ENCODE measurements at places on chromosomes 4 and X.
A peak's percentile ranks its signal among the peaks of the same experiment; 100 is the strongest.

DNA sequence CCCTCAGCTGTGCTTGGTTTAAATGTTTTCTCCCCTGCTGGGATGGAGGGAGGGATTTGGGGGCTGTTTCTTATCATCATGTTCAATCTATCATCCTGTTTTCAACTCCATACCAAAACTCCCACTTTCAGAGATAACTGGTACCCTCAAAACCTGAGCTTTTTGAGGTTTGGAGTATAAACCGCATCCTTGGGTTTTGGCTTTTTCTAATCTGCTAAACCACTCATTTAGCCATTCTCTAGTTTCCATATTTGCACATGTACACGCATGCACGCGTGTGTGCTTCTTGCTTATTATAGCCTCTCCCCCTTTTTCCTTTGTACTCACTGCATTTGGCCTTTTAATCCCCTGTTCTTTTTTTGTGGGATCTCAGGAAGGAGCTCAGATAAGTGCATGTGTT, 116.7 kb upstream of the TEX13D start:
- DNase-seq: no peak

DNA sequence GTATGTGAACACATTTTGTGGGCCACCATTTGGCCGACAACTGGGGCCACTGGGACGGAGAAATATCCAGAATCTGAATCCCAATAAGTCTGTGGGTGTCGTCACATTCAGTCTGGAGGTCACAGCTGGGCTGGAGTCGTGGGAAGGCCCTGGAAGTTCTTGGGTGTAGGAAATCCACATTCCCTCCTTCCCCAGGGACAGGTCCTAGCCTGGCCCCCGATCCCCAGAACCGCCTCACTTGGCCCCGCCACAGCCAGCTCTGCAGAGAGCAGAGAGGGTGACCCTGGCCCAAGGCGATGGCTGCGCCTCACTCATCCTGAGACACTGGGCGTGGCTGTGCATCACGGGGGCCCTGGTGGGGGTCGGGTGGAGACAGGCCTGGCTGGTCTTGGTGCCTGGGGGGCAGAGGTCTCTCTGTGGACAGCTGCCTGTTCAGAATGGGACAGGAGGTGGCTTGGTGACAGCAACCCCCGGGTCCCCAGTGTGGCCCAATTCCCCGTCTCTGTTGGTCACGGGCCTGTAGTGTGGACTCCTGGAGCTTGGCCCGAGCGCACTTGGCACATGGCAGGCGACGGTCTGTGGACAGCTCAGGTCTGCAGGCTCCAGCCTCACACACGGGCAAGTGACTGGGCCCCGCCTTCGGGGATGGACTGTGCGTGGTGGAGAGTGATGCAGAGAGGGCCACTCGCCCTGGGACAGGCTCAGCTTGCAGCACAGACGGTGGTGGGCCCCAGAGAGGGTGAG, 16.4 kb downstream of the DOK7 start:
- no peak for DNase-seq

- no peak for DNase-seq
These were observed 67.9 kb downstream of the GAB1 start for GRCh38 chr4:143404555-143404954.

GRCh38 chrX:4547213-4547836, 833.9 kb upstream of the PRKX start:
- no peak for DNase-seq

DNA sequence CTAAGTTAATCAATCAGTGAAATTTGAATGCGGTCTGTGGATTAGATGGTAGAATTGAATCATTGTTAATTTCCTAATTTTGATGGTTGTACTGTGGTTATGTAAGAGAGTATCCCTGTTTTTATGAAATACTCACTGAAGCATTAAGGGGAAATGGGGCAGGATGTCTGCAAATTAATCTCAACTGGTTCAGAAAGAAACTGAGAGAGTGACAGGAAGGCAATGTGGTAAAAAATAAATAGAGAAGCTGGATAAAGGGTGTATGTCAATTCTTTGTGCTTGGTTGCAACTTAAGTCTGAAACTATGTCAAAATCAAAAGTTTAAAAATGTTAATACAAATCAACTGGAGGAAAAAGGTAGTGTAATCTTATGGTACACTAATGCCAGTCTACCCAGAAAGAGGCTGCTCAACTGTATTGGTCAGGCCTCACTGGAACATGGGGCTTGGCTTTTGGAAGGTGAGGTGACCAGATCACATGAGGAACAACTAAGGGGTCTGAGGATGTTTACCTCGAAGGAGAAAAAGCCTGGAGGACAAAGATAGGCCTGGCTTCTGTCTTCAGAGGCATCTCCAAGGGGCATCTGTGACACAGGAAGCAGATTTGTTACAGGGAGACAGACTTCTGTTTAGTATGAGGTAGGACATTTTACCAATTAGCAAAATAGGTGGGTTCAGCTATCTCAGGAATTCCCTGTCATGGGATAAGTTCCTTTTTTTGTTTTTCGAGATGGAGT, 83.1 kb downstream of the DLG3 start:
- no peak for DNase-seq

GRCh38 chrX:22192419-22193060, 80.2 kb upstream of the CBLL2 start:
- no peak for DNase-seq

DNA sequence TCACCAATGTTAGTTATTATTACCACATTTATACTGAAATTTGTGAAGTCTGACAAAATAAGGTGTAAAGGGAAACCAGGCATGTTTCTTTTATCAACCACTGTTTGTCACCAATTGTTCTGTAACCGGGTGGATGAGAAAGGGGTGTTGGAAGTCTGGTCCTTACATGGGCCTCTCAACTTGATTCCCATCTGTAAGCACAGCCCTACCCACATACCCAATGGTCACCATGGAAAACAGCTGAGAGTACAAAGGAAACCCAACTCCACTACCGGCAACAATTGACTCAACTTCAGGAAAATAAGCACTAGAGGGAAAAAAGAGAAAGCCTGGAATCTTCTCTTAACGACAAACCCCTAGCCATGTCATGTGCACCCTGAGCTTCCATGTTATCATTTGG, 70.8 kb upstream of the PTCHD1 start:
- DNase-seq: no peak

- no peak for DNase-seq
These were observed 1145.5 kb upstream of the PCDH10 start for GRCh38 chr4:132003593-132003992.

DNA sequence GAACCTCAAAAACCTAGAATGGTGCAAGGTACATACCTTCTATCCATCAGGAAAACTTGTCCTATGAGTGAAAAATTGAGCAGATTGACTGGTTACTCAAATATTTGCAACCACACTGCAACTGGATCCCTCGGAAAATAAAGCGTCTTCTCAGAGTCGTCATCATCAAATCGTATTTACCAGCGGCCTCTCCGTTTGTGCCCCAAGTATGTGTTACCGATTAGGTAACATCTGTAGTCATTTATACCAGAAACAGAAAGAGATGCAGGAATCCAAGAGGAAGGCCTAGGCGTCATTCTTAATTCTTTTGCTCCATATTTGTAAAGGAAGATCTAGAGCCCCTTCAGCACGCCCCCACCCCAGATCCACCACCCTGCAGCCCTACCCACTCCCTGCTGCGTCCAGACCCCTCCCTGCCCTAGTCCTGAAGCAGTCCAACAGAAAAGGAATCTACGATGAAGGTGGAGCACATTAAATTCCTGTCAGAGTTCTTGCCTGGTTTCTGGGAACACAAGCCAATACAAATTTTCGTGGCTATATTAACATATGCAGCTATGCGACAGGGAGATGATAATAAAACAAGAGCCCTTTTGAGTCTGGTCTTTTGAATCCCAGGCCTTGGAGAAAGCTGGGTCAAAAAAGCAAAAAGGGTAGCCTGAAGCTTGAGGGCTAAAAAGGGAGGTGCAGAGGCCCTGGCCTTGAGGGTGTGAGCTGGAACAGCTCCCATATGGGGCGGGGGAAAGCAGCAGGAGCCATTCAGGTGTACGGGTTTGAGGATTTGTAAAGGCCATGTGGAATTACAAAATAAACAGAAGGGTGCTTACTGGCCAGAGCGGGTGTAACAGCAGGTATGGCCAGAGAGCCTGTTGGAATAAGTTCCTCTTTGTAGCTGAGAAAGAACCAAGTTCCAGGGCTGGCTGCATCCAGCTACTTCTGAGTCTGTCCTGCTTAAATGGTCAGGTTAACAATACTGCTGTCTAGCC, 77.0 kb downstream of the ZNF827 start:
- no peak for DNase-seq

- no peak for DNase-seq
These were observed 45.6 kb upstream of the USP46 start for GRCh38 chr4:52704661-52705060.

GRCh38 chr4:72394012-72394663, 174.9 kb downstream of the ADAMTS3 start:
- DNase-seq: no peak

GRCh38 chrX:130184168-130184567, 12.4 kb downstream of the RAB33A start:
- DNase-seq: no peak

DNA sequence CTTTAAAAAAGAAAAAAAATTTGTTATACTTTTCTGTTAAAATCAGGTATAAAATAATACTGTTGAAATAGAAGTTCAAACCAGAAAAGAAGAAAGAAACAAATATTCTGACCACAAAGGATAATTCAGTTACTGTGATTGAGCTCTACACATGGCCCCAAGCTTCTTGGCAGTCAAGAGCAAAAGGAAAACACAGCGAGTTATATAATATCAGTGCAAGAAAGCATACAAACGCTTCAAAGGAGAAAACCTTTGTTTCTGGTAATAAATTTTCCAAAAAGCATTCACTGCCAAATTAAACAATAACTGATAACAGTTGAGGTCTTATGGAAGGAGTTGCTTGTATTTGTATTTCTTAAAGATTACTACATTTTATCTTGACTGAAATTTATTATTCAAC, 40.5 kb upstream of the EDNRA start:
- no peak for DNase-seq

DNA sequence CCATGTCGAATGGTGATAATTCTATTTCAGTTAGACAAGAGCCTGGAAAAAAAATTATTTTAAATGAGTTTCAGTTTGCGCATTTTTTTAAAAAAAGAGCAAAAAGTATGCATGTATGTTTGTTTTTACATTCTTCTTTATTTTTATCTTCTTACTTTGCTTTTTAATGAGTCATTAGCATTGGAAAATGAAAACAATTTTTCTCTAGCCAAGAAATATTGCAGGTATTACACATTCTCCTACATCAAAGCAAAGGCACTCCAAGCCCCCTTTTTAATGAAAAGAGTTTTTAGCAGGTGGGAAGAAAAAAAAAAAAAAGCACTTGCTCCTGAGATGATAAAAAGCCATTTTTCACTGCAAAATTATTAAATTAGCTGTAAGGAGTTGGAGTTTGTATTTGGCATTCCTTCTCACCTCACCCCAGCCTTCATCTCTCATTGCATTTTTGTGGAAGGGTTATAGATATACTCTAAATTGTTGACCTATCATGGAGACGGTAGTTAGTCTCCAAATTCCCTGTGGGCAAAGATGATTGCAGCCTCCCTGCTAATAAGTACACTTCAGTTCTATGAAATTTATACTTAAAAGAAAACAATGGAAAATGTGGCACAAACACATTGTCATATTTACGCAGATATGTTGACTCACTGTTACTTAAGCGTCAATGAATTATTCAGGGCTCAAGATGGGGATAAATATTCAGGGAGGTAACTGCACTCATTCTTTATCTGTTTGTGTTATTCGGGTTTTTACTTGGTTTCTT, 43.8 kb downstream of the PALLD start:
- no peak for DNase-seq

GRCh38 chr4:137510557-137511265, 21.6 kb downstream of the PCDH18 start:
- DNase-seq: peak; percentile 88

DNA sequence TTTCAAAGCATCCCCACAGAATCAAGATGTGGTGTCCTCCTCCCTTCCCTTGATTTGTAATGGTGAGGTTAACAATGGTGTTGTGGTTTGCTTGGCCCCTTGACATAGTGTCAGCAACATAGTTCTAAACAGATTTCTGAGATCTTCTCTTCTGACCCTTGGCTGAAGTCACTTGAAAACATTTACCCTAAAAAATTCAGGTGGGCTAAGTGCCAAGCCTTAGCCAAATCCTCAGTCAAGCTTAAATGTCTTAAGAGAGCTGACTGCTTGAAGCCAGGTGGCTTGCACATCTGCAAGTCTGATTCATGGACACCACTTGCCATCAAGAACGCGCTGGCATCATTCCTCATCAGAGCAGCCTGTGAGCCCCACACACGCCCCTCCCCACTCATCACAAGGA, 173.2 kb downstream of the MGST2 start:
- no peak for DNase-seq

GRCh38 chrX:40004246-40004535, 93.6 kb downstream of the BCOR start:
- no peak for DNase-seq

GRCh38 chrX:13257223-13258051, 62.4 kb downstream of the ATXN3L start:
- no peak for DNase-seq

- no peak for DNase-seq
These were observed 1.3 kb upstream of the TIGD2 start for GRCh38 chr4:89109841-89110540.

- DNase-seq: no peak
These were observed 545.4 kb upstream of the ARX start for GRCh38 chrX:25561190-25561589.

GRCh38 chr4:108359986-108360681, 191.4 kb upstream of the LEF1 start:
- DNase-seq: no peak

DNA sequence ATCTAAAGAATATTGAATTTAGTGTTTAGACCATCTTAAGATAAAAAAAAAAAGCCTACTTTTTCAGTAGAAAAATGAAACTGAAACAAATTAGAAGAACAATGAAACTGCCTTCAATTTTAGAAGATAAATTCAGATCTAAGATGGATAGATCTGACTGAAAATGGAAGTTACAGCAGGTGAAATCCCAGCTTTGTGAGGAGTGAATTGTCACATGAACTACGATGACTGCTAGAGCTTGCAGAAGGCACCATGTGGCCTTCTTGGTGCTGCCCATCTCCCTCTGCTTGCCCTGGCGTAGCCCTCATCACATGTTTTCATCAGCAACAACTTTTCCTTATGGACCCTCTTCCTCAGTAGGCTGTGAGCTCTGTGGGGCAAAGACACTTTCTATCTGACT, 51.4 kb upstream of the EMCN start:
- no peak for DNase-seq

- DNase-seq: no peak
These were observed 81.7 kb downstream of the SHISA3 start for GRCh38 chr4:42478946-42479345.

GRCh38 chr4:147570616-147571015, 46.6 kb upstream of the TMEM184C start:
- DNase-seq: no peak

GRCh38 chr4:60683973-60684372, 516.2 kb upstream of the ADGRL3 start:
- DNase-seq: peak; percentile 71

DNA sequence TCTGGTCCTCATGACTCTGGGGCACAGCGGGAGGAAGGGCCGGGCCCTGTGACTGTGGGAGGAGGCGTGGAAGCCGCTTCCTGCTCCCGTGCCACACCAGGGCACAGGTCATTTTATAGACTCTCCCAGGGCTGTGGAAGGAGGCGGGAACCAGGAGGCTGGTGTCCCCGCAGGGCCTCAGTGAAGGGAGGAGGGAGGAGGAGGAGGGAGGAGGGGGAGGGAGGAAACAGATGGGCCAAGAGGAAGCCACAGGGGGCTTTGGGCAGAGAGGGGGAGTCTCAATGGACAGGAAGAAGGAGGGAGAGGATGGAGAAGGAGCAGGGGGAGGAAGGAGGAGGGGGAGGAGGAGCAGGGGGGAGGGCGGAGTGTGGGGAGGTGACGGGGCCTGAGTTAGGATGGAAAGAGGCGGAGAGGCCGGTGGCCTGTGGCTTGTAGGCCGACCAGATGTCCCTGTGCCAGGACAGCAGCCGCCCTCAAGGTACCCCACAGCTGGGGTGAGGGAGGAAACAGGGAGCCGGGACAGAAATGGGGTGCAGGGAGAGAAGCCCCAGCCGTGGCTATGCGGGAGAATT, 6.2 kb upstream of the PLCXD1 start:
- DNase-seq: no peak
